Hindlimb muscle (tissue), 1 donor: ENCODE measurements at places on chromosomes 13 and 19. TPM values are rescaled to one million over a fixed set of nuclear protein-coding genes. Genes with fewer than 3 reads are reported as not detected.

Gene MEF2B
- 2.8 TPM for polyA plus RNA-seq

Gene SPTBN4
- 0.19 TPM for polyA plus RNA-seq

Gene NTN5
- polyA plus RNA-seq, result 0.72 TPM

Gene PPM1N
- polyA plus RNA-seq, result 1.4 TPM

Gene JSRP1
- 111 TPM for polyA plus RNA-seq

Gene ZNF175
- polyA plus RNA-seq, result 6.6 TPM

Gene CPB2
- 0.13 TPM for polyA plus RNA-seq

Gene NFILZ
- polyA plus RNA-seq, result not detected

Gene GFY
- polyA plus RNA-seq, result not detected

Gene IGFL2
- polyA plus RNA-seq, result 0.44 TPM

Gene GRK1
- polyA plus RNA-seq, result 0.34 TPM

Gene SRRM5
- 0.52 TPM for polyA plus RNA-seq

Gene ATXN8OS
- 0.46 TPM for polyA plus RNA-seq

Gene CEACAM20
- not detected for polyA plus RNA-seq

Gene PINLYP
- 2.9 TPM for polyA plus RNA-seq

Gene NLRP7
- polyA plus RNA-seq, result not detected

Gene PSG6
- not detected for polyA plus RNA-seq

Gene ZNF418
- polyA plus RNA-seq, result 10.2 TPM

Gene NXNL1
- not detected for polyA plus RNA-seq

Gene LIM2
- polyA plus RNA-seq, result not detected

Gene PRR19
- polyA plus RNA-seq, result 0.53 TPM

Gene ACP7
- polyA plus RNA-seq, result 0.14 TPM

Gene CEACAM8
- 0.09 TPM for polyA plus RNA-seq
